PC-3 (cell line): ENCODE measurements at places on chromosomes 11 and 22. TPM values are rescaled to one million over a fixed set of nuclear protein-coding genes. Genes with fewer than 3 reads are reported as not detected.

Gene PIWIL4
- 0.15 and 0.17 TPM in 2 replicates for total RNA-seq

Gene PNPLA5
- total RNA-seq: not detected in 2 replicates

Gene RASL10A
- total RNA-seq: 1.4 TPM in 1 of 2 replicates, not detected in the other

Gene NCF4
- 0.47 TPM in 1 of 2 replicates, not detected in the other for total RNA-seq

Gene PATE2
- not detected in 2 replicates for total RNA-seq

Gene SLC22A9
- total RNA-seq: not detected in 2 replicates

DNA sequence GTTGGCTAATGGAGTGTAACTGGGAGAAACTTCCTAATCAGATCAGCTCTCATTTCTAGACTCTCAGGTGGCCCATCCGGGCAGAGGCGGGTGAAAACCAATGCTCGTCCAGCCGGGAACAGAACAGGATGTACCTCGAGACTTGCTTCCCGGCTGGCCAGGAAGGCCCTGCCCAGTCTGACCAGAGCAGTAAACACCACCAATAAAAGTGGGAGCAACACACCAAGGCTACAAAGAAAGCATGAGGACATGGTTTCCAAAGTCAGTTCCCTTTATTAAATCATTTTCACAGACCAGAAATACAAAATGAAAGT, 940 bp upstream of the TNKS1BP1 start:
- H3K4me1 ChIP-seq: peaks cover 53% of the 10 kb centered on the region
- no peaks in the 10 kb centered on the region for H3K27me3 ChIP-seq
- peak overlapping the region; percentile 85 for H3K4me3 ChIP-seq
- DNase-seq: no peak
- H3K27ac ChIP-seq: peak overlapping the region; percentile 85

DNA sequence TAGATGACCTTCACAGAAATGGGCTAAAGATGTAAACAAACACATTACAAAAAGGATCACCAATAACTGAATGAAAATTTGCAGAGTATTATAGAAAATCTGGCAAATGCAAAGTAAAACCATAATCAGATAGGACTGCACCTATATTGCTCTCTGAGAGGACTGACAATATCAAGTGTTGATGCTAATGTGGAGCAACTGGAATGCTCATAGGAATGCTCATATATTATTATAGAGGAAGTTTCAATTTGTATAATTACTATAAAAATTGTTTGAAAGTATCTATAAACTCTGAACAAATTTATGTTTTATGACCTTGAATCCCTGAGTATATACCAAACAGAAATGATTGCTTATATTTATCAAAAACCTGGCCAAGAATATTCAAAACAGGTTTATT, 18.4 kb upstream of the TEAD1 start:
- no peak for DNase-seq
- H3K27me3 ChIP-seq: no peaks in the 10 kb centered on the region
- H3K27ac ChIP-seq: no peak overlapping the region
- H3K36me3 ChIP-seq: no peaks in the 10 kb centered on the region
- no peaks in the 10 kb centered on the region for H3K4me1 ChIP-seq

GRCh38 chr11:119103793-119104192, 2.1 kb upstream of the DPAGT1 start:
- no peak overlapping the region for H3K4me3 ChIP-seq
- peaks cover 32% of the 10 kb centered on the region for H3K4me1 ChIP-seq
- H3K36me3 ChIP-seq: no peaks in the 10 kb centered on the region; the same call in 1 of the 2 replicates
- DNase-seq: no peak
- no peak overlapping the region for H3K27ac ChIP-seq

DNA sequence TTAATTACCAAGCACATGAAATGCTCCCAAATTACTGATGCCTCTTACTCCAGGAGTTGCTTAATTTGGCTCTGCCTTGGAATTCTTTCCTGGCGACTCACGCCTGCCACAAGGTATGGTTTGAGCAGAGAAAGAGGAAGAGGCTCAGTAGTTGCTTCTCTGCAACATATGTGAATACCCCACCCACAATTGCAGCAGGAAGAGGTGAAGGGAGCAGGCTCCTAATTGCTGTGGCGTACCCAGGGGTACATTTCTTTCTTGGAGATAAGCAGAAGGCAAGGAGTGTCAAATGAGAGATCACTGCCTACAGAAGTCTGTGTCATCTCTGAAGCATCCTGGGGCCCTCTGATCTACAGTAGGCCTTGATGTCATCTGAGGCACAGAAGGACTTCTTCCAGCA, 10.6 kb upstream of the NNMT start:
- H3K4me3 ChIP-seq: no peak overlapping the region
- no peaks in the 10 kb centered on the region for H3K36me3 ChIP-seq
- H3K27ac ChIP-seq: peak overlapping the region; percentile 43
- peaks cover 62% of the 10 kb centered on the region for H3K4me1 ChIP-seq
- H3K27me3 ChIP-seq: no peaks in the 10 kb centered on the region

DNA sequence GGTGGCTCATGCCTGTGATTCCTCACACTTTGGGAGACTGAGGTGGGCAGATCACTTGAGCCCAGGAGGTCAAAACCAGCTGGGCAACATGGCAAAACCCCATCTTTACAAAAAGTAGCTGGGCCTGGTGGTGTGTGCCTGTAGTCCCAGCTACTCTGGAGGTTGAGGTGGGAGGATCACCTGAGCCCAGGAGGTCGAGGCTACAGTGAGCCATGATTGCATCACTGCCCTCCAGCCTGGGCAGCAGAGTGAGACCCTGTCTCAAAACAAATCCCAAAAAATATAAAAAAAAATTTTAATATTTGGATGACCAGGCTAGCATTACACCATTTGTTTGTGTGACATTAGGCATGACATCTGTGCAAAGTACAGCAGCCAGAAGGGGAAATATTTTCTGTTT, 49.7 kb upstream of the CTTN start:
- no peak overlapping the region for H3K4me3 ChIP-seq
- H3K4me1 ChIP-seq: no peaks in the 10 kb centered on the region
- H3K36me3 ChIP-seq: peaks cover 59% of the 10 kb centered on the region

DNA sequence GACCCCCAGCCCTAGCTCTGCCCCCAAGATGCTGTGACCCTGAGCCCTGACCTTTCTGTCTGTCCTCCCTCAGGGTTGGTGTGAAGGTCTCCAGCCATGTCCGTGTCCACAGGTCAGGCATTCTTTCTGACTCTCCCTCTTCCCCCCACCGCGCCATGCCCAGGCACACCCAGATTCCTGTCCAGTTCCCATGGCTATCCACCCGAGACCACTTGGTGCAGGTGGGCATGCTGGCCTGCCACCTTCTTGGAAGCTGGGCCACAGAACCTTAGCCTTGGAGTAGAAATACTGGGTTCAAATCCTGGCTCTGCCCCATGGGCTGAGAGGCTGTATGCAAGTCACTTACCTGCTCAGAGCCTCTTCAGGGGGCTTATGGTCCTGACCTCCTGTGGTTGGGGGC, 2.3 kb upstream of the PLCB3 start:
- peaks cover 6% of the 10 kb centered on the region; the same call in 1 of the 2 replicates for H3K36me3 ChIP-seq
- no peaks in the 10 kb centered on the region for H3K27me3 ChIP-seq
- no peak overlapping the region for H3K4me3 ChIP-seq
- DNase-seq: no peak
- peaks cover 42% of the 10 kb centered on the region for H3K4me1 ChIP-seq
- no peak overlapping the region for H3K27ac ChIP-seq

GRCh38 chr11:65421794-65422632, 585 bp upstream of the NEAT1 start:
- peaks cover 65% of the 10 kb centered on the region for H3K4me1 ChIP-seq
- peak overlapping the region; percentile 93 for H3K4me3 ChIP-seq
- H3K36me3 ChIP-seq: peaks cover 37% of the 10 kb centered on the region
- no peaks in the 10 kb centered on the region for H3K27me3 ChIP-seq
- H3K27ac ChIP-seq: peak overlapping the region; percentile 99
- DNase-seq: peak; percentile 96

GRCh38 chr11:95231881-95232605, 1.0 kb upstream of the SESN3 start:
- peak overlapping the region; percentile 54 for H3K4me3 ChIP-seq
- H3K36me3 ChIP-seq: no peaks in the 10 kb centered on the region
- no peak overlapping the region for H3K27ac ChIP-seq

- H3K4me1 ChIP-seq: peaks cover 7% of the 10 kb centered on the region; the same call in 1 of the 2 replicates
- DNase-seq: no peak
- H3K4me3 ChIP-seq: no peak overlapping the region
- H3K27me3 ChIP-seq: peaks cover 4% of the 10 kb centered on the region; the same call in 1 of the 2 replicates
- no peak overlapping the region for H3K27ac ChIP-seq
Observed at GRCh38 chr22:20434773-20435172, 2.9 kb downstream of the SCARF2 start.

DNA sequence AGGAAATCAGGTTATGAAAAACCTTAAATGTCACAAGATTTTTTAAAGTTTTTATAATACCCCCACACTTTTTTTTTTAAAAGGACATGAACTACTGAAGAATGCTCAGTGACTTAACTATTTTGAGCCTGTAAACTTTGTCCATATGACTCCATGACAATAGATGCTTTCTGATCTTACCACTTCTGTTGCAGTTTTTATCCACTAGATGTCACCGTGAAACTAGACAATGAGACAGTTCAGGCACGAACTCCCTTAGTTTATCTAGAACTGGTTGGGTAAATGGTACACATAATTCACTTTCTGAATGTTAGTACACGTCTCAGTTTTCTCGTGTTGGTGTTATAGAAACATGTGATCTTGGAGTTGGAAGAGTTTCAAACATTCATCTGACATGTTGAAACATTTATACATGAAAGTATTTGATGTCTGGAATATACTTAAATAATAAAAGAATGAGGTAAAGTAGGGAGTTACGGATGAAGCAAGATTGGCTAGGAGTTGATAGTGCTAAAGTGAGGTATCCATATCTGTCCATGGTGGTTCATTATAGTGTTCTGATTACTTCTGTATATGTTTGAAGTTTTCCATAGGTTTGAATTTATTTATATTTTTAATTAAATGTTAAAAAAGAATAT, 8.1 kb downstream of the CCDC15 start:
- no peak overlapping the region for H3K4me3 ChIP-seq
- H3K27me3 ChIP-seq: no peaks in the 10 kb centered on the region
- H3K4me1 ChIP-seq: no peaks in the 10 kb centered on the region
- H3K27ac ChIP-seq: no peak overlapping the region
- 0 out of 2 replicates have a peak, but pooled peaks cover 3% of the 10 kb centered on the region for H3K36me3 ChIP-seq
- peak; percentile 91 for DNase-seq

DNA sequence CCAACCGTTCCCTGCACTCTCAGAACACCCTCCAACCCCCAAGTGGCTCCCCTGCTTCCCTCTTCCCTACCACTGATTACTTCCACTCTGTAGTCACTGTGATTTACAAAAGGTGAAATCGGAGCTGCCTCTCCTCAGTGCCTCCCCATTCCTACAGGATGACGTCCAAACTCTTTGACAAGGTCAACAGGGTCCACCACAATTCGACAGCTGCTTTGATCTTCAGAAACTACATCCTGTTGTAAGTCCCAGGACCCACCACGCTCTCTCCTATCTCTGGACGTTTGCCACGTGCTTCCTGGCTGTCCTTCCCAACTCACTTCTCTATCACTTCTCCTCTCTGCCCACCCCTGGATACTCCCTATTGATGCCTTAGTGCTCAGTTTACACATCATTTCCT, 85.0 kb upstream of the EIF3D start:
- DNase-seq: no peak
- H3K4me1 ChIP-seq: no peaks in the 10 kb centered on the region
- H3K27me3 ChIP-seq: peaks cover 21% of the 10 kb centered on the region
- H3K27ac ChIP-seq: no peak overlapping the region
- H3K36me3 ChIP-seq: no peaks in the 10 kb centered on the region

- H3K4me3 ChIP-seq: no peak overlapping the region
- no peaks in the 10 kb centered on the region for H3K27me3 ChIP-seq
- no peak overlapping the region for H3K27ac ChIP-seq
- no peaks in the 10 kb centered on the region for H3K36me3 ChIP-seq
- DNase-seq: no peak
Observed at GRCh38 chr11:104736502-104736901, 161.8 kb downstream of the CASP12 start.

DNA sequence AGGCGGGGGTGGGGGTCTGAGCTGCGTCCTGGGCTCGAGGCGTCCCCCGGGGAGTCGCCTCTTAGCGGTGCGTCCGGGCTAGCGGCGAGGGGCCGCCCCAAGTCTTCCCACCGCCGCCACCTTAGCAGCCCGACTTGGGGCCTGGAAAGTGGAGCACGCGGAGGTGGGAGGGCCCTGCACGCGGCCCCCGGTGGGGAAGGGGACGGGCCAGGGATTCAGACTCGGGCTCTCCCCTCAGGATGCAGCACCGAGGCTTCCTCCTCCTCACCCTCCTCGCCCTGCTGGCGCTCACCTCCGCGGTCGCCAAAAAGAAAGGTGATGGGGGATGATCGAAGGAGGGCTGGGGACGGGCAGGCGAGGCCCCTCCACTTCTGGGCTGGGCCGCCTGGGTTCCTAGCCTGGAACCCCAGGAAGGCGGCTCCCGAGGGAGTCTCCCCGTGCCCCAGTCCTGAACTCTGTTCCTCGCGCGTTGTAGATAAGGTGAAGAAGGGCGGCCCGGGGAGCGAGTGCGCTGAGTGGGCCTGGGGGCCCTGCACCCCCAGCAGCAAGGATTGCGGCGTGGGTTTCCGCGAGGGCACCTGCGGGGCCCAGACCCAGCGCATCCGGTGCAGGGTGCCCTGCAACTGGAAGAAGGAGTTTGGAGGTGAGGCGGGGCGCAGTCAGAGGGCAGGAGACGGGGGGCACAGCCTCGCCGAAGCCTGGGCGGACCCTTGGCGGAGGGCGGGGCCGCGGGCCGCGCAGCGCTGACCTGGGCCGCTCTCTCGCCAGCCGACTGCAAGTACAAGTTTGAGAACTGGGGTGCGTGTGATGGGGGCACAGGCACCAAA, 563 bp downstream of the MDK start:
- DNase-seq: no peak
- H3K4me3 ChIP-seq: peak overlapping the region; percentile 79
- H3K27me3 ChIP-seq: no peaks in the 10 kb centered on the region

DNA sequence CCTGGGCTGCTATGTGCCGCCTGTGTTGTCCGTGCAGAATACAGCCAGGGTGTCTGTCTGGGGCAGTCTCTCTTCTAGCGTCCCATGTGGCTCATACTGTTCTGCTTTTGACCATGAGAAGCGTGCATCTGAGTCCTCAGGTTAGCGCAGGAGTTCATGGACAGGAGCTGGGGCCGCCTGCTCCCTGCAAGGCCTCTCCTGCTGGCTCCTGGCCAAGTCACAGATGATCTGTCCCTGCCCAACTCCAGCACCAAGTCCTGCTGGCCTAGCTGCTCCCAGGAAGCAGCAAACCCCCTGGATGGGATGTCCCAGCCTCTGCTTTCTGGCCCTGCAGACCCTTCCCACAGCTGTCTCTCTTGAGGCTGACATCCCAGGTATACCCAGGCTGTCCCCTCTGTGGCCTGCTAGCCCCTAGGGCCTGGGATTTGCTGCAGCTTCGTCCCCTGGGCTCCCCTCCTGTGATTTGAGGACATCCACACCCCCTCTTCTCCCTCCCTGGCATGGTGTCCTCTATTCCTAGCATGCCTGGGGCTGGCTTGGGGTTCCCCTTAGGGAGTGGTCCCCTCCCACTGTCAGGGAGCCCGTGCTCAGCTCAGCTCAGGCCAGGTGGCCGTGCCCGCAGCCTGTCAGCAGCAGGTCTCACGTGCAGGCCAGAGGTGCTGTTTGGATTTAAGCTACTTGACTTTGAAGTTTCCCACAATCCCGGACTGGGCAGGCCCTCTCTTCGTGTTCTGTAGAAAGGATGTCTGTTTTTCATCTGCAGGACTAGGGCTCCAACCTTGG, 17.8 kb downstream of the PRR5 start:
- no peaks in the 10 kb centered on the region for H3K4me1 ChIP-seq
- H3K4me3 ChIP-seq: no peak overlapping the region
- no peak for DNase-seq
- H3K27me3 ChIP-seq: no peaks in the 10 kb centered on the region
- no peaks in the 10 kb centered on the region for H3K36me3 ChIP-seq

- H3K27me3 ChIP-seq: no peaks in the 10 kb centered on the region
- peak within 1 kb of the TSS; percentile 92 for H3K27ac ChIP-seq
- H3K4me3 ChIP-seq: peak within 1 kb of the TSS; percentile 82
Observed at GRCh38 chr22:41446639-41447434, at the start of gene TOB2. Gene TOB2, minus strand, starts transcription at chr22:41446801. Its CDS starts 9,456 bp downstream, at chr22:41437345.
